ENCODE measurements at places on chromosomes 7 and 10.
A peak's percentile ranks its signal among the peaks of the same experiment; 100 is the strongest.

DNA sequence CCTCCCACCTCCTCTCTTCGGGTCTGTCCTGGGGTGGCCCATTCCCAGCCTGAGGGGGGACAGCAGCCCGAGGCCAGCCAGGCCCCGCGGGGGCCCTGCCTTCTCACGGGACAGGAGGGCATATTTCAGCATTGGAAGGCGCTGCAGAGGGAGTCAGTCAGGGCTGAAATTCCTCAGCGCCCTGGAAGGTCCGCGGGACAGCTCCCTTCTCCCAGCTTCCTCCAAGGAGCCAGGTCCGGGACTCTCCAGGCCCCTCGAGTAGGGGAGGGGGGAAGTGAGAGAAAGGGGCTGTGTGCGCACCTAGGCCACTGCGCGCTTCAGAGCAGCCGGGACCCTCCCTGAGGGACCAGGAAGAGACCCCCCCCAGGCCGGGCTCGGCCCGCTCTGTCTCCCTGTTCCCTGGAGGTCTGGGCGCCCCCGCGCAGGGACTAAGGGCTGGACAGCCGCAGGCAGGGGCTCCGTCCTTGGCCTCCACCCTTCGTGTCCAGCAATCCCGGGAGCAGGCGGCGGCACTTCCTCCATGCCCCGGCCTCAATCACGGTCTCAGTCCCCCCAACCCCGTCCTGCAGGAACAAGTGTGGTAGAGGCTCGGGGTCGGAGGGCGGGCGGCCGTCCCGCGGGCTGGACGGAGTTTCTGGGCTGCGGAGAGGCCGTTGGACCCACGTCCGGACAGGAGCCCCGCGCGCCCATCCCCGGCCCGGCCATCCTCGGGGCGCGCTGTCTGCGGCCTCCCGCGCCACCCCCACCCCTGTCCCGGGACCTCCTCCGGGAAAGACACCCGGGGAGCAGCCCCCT is 6.0 kb upstream of the ELFN1 start:
- no peak for DNase-seq

DNA sequence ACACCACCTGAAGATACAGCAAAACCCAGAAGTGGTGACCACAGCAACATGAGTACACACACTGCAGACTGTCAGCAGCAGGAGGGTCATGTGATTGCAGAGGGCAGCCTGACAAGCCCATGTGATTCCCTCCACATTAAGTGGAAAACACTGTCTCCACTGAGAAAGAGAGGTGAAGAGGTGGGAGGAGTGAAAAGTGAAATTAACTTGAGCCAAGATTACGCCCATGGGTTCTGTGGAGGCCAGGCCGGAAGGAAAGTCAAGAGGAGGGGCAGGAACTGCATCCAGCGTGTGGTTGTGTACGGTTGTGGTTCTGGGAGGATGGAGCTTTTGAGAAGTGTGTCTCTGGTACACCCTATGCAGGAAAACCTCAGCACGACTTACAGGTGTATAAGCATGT is 138.5 kb downstream of the PLXNA4 start:
- DNase-seq, result peak; percentile 46

DNA sequence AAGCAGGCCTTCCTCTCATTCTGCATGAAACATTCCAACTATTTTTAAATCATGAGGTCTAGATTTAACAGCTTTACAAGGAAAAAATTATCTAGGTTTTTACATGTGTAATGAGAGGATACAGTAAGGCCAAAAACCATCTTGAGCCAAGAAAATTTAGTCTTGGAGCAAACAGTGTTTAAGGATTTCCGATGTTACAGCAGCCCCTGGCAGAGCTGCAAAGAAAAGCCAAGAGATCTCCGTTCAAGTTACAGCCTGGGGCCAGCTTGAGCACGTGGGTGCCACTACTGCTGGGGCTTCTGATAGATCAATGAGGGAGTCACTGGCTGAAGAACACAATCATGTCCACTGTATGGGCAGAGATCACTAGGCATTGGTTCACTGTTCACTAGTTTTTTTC is 156.2 kb downstream of the EVX1 start:
- DNase-seq, result no peak

DNA sequence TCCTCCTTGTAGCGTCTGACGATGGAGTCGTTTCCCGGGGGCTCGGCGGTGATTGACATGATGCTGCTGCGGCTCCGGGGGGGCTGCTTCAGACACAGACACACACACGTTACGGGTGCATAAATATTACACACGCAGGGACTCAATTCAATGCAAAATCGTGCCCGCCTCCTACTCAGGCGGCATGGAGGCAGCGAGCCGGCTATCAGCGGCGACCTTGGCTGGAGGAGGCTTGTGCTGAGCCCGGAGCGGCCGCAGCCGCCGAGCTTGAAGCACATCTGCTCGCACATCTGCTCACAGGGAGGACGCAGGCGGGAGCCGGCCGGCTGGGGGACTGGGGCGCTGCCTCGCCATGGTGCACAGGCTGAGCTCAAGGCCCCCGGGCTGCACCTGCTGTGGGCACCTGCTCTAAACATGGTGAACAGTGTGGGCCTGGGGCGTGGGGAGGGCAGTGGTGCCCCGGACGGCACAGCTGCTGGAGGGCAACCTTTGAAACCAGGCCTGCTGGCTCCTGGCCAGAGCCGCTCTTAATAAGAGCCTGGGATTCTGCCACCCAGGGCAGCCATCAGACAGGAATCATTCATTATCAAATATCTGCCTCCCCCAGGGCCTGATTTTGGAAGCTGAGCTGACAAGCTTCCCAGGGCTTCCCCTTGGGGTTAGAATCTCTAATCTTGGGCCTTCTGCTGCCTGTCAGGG is 84.7 kb upstream of the GNA12 start:
- DNase-seq, result no peak

DNA sequence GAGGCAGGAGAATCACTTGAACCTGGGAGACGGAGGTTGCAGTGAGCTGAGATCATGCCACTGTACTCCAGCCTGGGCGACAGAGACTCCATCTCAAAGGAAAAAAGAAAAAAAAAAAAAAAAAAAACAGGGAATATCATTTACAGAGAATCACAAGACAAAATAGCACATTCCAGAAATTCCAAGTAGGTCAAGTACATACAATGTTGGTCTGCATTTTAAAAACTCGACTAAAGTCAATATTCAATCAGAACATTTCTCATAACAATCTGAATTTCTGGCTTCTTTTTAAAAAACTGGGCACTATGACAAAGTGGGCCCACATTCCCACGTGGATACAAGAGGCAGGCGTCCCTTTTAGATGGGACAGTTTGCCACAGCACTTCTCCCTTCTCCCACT is 12.8 kb downstream of the ZC3HAV1L start:
- DNase-seq, result no peak

DNA sequence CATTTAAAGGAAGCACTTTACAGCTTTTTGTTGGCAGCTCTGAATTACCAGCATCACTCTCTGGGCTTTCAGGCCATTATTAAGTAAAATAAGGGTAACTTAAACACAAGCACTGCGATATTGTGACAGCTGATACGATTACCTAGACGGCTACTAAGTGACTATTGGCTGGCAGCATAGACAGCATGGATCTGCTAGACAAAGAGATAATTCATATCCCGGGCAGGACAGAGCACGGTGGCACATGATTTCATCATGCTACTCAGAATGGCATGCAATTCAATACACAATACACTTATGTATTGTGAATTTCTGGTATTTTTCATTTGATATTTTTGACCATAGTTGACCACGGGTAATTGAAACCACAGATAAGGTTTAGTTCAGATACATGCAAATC is 522.0 kb upstream of the LRRN3 start:
- no peak for DNase-seq

DNA sequence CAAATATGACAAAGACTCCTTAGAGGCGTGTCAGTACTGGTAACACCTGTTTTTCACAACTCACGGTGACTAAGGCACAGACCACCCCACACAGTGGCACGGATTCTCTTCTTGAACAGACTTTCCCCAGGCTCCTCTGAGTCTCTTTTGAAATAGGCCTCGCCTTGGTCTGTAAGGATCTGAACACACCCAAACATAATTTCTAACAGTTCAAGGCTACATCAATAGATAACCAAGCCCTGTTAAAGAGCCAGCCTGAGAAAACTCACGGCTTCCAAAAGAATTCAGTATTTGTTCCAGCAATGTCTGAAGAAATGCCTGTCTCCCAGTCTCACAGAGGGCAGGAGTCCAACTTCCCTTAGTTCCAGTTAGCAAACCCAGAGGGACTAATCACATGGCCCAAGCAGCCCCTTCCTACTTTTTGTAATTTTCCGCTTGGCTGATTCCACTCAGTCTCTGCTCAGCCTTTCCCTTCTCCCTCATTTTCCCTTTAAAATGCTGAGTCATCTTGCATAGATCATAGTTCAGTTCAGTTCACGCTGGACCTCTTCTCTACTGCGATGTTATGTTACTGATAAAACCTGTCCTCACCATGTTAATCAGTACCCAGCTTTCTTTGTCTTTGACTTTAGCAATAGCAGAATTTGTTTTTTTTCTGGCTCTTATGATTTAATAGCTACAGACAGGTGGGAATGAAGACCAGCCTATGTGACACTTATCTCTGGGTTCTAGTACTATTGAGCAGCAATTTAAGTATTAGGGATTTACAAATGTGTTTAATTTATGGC is 22.6 kb upstream of the AKR1C3 start:
- DNase-seq, result no peak

- DNase-seq, result no peak
These were observed 80.5 kb downstream of the ELAPOR2 start for GRCh38 chr7:86978808-86979506.

DNA sequence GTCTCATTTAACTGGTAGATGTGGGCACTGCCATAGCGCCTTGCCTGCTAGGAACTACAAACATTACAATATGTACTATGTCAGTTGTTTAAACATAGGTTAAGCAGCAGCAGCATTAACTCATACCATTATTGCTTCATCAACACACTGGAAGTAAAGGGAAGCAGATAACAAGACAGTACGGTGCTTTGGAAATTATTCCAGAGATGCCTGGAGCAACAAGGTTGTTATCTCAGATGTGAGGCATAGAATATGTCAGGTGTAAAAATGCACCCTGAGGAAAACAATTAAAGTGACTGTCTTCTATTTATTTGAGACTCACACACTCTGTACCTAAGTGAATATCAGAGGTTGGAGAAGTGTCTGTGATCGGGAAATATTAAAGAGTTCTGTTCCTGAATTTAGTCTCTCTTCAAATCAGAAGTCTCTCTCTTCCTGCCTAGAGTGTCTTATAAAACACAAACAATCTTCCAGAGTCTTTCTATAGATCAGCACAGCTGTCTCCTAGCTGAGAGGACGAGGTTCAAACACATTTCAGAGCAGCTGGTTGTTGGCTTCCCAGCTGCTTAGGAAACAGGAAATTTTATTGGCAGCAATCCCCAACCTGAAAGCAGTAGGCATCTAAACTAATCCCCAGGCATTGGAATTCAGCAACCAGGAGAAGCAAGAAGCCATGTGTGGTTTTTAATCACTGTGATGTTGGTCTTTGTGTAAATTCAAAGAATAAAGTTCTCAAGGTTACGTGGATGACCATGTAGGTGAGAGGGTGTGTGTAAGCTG is 994.4 kb upstream of the LRRTM3 start:
- no peak for DNase-seq

- no peak for DNase-seq
These were observed 134.6 kb upstream of the TRIM24 start for GRCh38 chr7:138325434-138325833.

GRCh38 chr7:24949884-24950283 is 30.1 kb downstream of the OSBPL3 start:
- no peak for DNase-seq

DNA sequence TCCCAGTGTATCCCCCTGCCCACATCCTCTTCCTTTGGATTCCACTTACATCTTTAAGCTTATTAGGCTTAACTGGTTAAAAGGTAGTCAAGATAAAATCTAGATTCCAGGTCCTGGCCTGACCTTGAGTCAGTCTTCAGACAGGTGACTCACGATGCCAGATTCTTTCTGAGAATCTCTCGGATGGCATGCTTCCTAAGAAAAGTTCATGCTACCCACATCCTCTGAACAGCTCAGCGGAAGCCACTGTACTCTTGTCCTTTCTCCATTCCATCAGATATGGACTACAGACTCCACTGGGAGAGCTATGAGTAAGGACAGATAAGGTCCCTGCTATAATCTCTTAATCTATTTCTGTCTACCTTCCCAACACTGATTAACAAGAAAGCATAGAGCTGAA is 43.4 kb downstream of the DNMBP start:
- DNase-seq, result no peak

DNA sequence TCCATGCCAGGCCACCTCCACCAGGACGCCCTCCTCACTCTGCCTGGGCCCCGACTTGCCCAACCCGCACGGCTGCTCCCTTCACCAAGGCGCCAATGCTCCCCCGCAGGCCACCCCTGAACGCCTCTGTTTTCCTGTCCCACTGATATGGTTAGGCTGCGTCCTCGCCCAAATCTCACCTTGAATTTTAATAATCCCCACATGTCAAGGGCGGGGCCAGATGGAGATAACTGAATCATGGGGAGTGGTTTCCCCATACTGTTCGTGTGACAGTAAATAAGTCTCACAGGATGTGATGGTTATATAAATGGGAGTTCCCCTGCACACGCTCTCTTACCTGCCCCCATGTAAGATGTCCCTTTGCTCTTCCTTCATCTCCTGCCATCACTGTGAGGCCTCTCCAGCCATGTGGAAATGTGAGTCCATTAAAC is 29.8 kb downstream of the RSU1 start:
- no peak for DNase-seq

GRCh38 chr10:30489346-30489745 is 55.4 kb downstream of the MAP3K8 start:
- DNase-seq, result peak; percentile 76

GRCh38 chr10:99849536-99849935 is 67.1 kb downstream of the ABCC2 start:
- no peak for DNase-seq

GRCh38 chr10:24531439-24531838 is 192.2 kb downstream of the ARHGAP21 start:
- no peak for DNase-seq

GRCh38 chr7:148953676-148954075 is 69.6 kb upstream of the EZH2 start:
- no peak for DNase-seq

DNA sequence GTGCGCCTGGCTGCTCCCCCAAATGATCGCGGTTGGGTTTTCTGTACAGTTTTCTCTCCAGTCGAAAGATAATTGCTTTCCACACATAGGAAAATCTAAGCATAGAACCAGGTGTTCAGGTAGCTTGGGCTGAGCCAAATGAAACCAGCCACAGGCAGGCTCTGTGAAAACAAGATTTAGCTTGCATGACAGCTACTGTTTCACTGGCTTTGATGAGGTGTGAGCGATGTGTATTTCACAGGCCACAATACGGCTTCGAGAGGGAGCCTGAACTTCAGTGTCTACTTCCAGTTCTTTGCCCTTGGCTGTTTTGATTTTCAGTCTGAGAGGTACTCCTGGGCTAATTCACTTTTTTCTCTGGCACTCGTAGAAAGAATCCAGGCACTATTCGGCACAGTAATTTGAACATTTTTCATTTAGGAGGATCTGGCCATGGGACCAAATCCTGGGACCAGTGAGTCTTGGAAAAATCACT is 110.5 kb downstream of the JCAD start:
- no peak for DNase-seq

All from suppressor macrophage treated with lipopolysaccharide for 4 hours (primary cell).